ENCODE measurements at places on chromosomes 11 and 22.

- DNase-seq: no peak
Measured at GRCh38 chr22:46902998-46903916, 140.8 kb downstream of the TBC1D22A start.

DNA sequence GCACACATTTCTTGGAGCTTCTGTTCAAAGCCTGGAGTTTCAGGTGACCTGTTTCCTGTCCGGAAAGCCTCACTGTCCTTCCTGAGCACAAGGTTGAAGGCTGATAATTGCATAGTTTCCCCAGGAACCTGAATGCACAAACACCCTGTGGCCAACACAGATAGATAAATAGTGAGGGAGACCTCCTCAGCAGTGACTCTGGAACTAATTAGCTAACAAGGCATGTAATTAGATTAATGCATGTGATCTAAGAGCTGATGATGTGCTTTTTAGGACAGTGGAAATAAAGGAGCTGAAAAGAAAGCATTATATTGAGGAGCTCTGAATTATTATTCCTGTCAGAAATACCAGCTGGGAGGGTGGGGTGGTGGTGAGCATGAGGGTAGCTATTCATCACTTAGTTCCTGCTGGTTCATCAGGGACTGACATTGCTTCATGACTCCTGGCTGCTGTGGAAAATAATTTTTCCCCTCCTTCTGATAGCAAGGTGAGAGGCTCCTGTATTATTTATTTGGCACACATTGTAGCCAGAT lies 101.1 kb downstream of the NELL1 start:
- no peak for DNase-seq

DNA sequence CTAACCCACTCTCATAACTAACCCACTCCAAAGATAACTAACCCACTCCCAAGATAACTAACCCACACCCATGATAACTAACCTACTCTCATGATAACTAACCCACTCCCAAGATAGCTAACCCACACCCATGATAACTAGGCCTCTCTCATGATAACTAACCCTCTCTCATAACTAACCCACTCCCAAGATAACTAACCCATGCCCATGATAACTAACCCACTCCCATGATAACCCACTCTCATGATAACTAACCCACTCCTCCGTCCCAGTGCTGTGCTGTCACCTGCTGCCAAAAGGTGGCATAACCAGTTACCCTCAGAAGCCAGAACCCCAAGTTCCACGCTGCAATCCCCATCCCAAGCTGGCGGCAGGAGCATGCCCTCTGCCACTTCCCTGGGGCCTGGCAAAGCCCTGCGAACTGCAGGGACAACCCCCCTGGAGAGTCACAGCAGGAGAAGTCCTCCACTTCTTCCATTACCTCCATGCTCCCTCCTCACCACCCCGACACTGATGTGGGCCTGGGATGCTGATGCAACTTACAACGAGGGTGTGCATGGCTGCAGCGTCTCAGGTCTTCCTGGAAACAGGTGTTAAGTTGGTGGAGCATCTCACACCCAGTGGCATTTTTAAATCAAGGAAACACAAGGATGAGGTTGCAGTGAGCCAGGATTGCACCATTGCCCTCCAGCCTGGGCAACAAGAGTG lies 30.8 kb upstream of the CELSR1 start:
- no peak for DNase-seq

- no peak for DNase-seq
Measured at GRCh38 chr11:115930886-115931547, 426.8 kb upstream of the CADM1 start.

DNA sequence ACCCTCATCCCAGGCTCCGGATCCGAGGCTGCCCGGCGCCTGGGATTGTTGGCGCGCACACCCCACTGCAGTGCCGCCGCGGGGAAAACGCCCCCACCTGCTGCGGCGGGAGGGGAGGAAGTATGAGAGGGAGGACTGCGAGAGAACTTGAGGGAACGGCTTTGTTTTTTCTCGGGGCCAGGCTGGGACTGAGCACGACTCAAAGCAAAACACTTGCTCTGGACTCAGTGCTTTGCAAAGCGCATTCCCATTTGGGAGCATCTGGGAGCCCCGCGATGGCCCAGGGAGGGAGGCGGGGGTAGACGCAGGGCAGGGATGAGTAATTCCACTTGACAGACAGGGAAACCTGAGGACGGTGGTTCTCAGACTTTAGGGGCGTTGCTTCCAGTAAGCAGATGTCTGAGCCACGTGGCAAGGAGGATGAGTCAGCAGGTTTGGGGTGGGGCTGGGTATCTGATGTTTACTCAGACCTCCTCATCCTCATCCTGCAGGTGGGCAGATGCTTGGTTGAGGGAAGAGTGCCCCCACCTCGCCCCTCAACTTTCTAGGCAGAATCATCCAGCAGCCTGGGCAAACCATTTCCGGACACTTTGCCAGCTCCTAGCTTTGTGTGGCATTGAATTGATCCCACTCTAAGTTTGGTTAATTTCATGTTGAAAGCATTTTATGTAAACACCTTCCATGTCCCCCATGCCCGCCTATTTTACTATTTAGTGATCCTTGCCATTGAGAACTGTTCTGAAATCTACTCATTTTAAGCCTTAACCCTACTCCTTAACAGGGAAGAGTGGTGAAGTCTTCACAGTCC lies 1.5 kb downstream of the MIAT start:
- DNase-seq: peak; percentile 66

- DNase-seq: peak; percentile 41
Measured at GRCh38 chr11:68120273-68121066, 718 bp downstream of the CHKA start.

DNA sequence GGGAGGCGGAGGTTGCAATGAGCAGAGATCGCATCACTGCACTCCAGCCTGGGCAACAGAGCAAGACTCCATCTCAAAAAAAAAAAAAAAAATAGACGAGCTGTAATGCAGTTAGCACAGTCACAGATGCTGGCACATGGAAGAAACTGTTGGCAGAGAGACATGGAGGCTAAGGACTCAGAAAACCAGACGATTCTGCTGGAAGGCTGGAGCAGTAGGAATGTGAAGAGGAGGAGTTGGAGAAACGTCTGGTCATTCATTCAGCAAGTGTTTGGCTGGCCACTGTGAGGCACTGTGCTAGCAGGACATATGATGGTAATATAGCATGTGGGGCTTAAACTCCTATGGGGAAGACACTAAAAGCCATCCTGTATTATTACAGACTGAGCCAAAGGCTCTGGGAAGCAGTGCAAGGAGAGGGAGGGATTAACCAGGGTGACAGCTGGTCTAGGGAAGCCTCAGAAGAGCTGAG lies 5.0 kb downstream of the UQCR10 start:
- DNase-seq: no peak

DNA sequence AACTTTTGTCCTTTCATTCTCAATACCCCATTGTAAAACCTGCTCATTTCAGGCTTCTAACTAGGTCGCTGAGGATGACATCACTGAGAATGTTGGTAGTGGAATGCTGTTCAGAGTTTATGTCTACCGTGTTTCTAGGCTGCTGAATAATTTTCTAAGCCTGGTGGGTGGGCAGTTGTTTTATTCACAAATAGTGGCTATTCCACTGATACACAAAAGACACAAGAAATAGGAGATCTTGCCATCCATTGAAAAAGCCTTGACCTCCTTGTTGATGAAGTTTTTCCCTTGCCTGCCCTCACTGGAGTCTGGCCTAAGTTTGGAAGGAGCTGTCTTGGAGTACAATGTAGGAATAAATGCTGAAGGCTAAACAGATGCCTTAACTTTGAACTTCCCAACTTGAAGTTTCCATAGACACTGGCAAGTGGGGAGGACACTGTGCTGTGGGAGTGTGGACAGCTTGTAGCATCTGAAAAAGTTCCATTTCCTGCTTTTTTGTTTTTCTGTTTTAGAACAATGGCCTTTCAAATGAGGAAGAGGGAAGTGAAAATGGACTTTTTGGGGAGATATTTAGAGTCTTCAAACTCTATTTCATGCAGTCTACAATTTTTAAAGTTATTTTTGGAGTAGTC lies 59.2 kb downstream of the TRIM44 start:
- no peak for DNase-seq

GRCh38 chr11:95778699-95779098 lies 10.9 kb downstream of the FAM76B start:
- no peak for DNase-seq

DNA sequence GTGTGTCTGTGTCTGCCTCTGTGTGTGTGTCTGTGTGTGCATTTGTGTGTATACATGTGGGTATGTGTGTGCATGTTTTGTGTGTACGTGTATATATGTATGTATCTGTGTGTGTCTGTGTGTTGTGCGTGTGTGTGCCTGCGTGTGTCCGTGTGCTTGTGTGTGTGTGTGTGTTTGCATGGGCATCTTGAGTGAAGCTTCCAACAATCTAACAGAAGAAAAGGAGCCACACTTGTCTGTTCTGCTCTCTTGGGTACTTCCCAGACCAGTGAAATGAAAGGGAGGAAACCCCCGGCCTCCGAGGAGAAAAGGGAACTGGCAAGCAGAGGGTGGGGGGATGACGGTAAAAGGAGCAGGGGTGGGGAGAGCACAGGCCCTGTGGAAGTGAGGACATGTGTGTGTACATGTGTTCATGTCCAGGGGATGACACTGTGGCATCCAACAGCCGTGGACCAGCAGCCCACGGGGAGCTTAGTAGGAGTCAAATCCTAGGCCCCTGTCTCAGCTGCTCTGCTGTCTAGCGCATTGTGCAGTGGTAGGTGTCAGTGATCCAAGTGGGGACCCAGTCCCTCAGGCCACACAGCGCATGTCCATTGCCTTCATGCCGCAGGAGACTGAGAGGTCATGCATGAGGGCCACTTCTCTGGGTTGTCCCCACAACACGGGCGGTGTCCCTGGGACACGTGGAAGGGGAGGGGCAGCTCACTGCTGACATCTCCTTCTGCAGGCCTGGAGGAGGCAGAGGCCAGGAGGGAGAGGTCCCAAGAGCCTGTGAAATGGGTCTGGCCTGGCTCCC lies 8.1 kb downstream of the CSF2RB start:
- DNase-seq: peak; percentile 21

DNA sequence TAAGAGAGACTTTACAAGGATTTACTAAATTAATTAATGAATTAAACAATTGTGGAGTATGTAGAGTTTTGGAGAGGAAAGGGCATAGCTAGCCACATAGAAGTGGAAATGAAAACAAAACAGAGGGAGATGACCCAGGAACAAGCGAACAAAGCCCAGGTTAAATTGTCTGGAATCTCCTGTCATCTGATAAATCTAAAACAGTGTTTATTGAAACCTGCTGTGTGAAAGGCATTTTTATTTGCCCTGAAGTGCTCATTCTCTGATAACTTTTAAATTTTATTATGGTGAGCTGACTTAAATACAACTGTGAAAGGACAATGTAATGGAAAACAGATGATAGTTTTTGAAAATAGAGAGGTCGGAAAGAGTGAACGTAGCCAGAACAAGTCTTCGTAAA lies 682.8 kb upstream of the KIRREL3 start:
- DNase-seq: no peak

GRCh38 chr11:2137202-2138067 lies 1.8 kb downstream of the IGF2 start:
- DNase-seq: no peak

- DNase-seq: no peak
Measured at GRCh38 chr11:74634537-74634936, 42.2 kb downstream of the POLD3 start.

GRCh38 chr11:124954590-124954955 lies 571 bp downstream of the CCDC15 start:
- no peak for DNase-seq

DNA sequence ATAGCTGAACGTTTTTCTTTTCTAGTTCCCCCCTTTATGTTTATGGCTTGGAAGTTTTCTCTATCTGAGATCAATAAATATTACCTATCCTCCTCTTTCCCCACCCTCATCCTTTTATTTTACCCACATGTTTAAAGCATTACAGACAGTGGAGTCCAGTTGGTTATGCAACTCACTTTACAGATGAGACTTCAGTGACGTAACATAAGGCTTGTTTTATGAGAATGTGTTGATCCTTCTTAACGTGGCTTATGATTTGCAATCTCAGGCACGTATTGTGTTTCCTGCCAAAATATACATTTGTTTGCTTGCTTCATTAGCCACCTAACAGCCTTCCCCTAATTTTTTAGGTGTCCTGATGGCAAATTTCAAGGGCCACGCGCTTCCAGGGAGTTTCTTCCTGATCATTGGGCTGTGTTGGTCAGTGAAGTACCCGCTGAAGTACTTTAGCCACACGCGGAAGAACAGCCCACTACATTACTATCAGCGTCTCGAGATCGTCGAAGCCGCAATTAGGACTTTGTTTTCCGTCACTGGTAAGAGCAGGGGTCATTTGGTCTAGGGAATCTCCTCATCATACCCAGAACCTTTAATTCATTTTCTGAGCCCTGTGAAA lies 36.6 kb downstream of the TMEM45B start:
- DNase-seq: no peak

DNA sequence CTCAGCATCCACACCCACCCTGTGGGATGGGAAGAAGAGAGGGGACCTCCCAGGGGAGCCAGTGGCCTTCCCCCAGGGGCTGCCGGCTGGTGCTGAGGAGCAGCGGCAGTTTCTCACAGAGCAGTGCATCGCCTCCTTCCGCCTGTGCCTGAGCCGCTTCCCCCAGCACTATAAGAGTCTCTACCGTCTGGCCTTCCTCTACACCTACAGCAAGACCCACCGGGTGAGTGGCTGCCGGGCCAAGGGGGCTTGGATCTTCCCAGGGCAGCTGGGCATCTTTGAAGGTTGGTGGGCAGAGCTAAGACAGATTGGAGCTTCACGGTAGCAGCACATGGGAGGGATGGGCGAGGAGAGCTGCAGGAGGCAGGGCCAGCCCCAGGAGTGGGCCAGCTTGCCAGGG lies 61.8 kb upstream of the SUSD2 start:
- no peak for DNase-seq

GRCh38 chr11:62145261-62145871 lies 21.6 kb downstream of the INCENP start:
- no peak for DNase-seq

GRCh38 chr11:68993546-68993945 lies 12.8 kb upstream of the MRGPRD start:
- no peak for DNase-seq

DNA sequence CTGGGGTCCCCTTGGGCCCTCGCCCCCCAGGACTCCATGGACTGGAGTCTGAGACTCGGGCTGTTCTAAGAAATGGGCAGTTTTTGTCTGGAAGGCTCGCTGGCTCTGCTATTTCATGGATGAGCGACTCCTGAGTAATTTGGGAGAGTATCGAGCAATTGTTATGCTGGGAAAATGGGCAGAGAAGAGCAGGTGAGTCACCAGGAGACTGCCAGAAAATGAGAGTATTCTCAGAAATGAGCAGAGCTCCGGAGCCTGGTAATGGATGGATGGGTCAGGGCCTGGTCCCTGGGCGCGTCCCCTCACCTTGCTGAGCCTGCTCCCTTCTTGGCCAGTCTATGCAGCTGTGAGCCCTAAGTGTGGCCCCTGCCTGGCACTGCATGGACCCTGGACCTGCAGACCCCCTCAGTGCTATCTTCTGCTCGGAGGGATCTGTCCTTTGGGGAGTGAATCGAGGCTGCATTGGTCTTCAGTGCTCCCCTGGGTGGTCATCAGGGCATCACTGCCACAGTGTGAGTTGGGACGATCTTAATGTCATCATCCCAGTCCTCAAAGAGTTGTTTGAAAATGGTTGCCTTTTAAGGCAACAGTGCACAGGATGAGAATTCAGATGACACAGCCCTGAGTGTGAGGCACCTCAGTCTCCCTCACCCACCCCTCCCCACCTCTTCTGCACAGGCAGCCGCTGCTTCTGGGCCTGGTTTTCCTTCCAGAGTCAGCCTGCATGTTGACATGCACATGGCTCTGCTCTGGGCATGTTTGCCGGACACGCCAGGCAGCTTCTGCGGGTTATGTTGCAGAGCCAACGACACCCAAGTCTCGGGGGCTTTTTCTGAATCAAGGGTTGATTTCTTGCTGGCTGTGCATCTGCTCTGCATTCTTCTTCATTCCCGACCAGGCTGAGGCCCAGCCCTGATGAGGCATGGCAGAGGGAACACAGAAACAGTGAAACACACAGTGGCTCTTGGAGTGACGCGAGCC lies 519.0 kb downstream of the TBC1D22A start:
- no peak for DNase-seq

- peak; percentile 56 for DNase-seq
Measured at GRCh38 chr22:26579331-26579886, 10.5 kb downstream of the TPST2 start.
